ENCODE measurements at places on chromosomes 3 and 15.

GRCh38 chr3:28243424-28244106, 2.1 kb downstream of the CMC1 start:
- DNase-seq: no peak

- DNase-seq: no peak
Observed at GRCh38 chr3:50299929-50300680, 900 bp upstream of the HYAL3 start.

GRCh38 chr3:101979033-101979432, 129.7 kb downstream of the NFKBIZ start:
- DNase-seq: no peak

DNA sequence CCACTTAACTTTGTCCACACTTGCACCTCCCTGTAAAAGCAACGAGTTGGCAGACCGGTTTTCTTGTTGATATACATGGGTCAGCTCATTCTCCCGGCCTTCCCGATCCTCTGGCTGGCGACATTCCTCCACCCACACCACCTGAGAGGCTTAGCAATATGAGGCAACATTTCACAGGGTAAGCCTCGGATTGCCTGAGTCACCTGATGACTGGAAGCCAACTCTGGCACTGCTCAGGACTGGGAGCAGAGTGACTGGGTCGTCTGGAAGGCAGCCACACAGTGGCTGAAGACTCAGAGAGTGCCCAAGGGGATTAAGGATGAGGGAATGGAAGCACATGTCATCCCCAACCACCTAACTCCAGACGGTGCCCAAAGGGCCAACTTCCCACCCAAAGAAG, 9.8 kb downstream of the HOMER2 start:
- no peak for DNase-seq

DNA sequence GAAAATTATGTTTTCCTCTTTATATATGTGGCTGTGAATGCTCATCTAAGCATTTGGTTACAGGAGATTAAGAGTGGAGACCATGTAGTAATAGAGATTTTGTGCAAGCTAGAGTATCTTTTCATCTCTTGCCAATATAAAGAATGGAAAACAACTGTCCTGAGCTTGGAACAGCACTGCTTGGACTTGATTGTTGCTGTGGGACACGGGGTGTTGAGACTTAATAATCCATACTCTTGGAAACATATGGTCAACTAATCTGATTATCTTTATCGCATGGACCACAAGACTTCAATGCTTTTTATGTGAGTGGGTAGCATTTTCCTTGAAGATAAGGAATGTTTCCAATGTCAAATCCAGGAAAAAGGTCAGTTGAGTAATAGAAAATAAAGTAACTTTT, 806.3 kb downstream of the DIPK2A start:
- DNase-seq: no peak

- DNase-seq: no peak
Observed at GRCh38 chr3:114214542-114215341, 22.6 kb downstream of the ZNF80 start.

- DNase-seq: no peak
Observed at GRCh38 chr3:144187531-144188210, 216.0 kb downstream of the DIPK2A start.

GRCh38 chr15:99097441-99098410, 7.2 kb upstream of the SYNM start:
- DNase-seq: no peak

GRCh38 chr3:178059119-178059518, 477.1 kb upstream of the KCNMB2 start:
- DNase-seq: no peak

DNA sequence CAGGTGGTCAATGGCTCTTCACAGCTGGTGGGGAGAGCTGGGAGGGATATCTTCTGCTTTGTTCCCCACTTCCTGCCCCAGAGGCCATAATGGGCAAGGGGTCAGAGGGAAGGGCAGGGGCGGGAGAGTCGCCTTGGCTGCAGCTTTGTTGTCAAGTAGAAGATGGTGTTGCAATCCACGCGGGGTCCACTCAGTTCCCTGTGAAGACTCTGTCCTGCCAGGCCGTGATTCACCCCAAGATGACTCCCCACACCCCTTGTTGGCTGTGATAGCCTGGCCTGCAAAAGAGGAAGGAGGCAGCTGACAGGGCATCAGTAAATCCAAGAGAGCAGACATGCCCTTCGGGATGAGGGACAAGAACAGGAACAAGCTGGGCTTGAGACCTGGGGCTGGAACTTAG, 6.9 kb downstream of the GALNT15 start:
- no peak for DNase-seq

DNA sequence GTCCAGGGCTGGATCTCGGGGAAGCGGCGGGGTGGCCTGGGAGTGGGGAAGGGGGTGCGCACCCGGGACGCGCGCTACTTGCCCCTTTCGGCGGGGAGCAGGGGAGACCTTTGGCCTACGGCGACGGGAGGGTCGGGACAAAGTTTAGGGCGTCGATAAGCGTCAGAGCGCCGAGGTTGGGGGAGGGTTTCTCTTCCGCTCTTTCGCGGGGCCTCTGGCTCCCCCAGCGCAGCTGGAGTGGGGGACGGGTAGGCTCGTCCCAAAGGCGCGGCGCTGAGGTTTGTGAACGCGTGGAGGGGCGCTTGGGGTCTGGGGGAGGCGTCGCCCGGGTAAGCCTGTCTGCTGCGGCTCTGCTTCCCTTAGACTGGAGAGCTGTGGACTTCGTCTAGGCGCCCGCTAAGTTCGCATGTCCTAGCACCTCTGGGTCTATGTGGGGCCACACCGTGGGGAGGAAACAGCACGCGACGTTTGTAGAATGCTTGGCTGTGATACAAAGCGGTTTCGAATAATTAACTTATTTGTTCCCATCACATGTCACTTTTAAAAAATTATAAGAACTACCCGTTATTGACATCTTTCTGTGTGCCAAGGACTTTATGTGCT, 527 bp downstream of the B2M start:
- DNase-seq: no peak

DNA sequence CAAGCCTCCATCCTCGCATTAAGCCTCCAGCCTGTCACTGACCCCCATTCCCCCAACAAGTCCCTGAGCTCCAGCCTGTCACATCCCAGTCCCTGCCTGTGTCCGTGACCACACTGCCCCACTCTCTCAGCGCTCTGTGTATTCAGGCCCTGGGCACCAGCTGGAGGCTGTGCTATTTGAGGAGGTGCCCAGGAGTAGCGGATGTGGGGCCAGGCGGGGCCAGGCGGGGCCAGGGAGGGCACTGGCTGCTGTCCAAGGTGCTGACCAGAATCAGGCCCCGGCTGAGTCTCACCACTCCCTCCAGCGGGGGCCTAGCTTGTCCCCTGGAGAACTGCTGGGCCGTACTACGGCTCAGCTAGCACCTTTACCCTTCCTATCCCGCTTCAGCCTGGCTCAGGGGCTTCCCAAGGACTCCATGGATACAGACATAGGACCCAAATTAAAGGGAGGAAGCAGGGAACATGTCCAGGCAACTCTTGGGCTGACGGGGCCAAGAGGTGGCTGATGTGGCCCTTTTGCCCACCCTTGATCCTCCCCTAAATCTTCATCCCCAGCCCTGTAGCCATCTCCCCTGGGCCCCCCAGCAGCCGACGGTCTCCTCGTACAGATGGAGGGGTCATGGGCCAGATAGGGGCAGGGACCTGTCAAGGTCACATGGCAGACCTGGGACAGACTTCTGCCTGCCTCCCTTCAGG, 1.1 kb downstream of the HHATL start:
- DNase-seq: no peak

DNA sequence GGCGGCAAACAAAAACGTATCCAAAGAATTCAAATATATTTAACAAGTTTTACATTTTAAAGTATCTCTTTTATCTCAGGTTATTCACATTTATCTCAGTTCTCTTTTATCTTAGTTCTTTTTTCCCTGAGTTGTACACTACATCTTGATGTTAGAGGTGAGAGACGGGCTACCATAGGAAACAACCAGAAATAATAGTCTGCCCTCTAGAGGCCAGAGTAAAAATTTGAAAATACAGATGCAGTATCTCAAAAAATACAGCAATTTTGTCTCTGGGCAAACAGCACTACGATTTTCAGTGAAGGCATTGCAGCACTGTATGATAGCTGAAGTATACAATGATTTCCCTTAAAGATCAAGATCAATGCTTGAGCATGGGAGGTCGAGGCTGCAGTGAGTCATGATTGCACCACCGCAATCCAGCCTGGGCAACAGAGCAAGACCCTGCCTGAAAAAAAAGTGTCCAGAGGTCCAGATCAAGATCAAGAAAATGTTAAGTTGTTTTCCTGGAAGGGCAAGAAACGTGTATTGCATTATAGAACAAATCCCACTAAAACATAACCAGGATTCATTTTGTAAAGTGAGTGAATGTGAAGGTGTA, 82.6 kb upstream of the ATP11B start:
- DNase-seq: no peak

- no peak for DNase-seq
Observed at GRCh38 chr3:193620057-193620456, 27.0 kb downstream of the OPA1 start.

- DNase-seq: no peak
Observed at GRCh38 chr3:141659821-141660613, 78.1 kb upstream of the RNF7 start.

- no peak for DNase-seq
Observed at GRCh38 chr15:62997441-62997840, 45.1 kb upstream of the TPM1 start.

DNA sequence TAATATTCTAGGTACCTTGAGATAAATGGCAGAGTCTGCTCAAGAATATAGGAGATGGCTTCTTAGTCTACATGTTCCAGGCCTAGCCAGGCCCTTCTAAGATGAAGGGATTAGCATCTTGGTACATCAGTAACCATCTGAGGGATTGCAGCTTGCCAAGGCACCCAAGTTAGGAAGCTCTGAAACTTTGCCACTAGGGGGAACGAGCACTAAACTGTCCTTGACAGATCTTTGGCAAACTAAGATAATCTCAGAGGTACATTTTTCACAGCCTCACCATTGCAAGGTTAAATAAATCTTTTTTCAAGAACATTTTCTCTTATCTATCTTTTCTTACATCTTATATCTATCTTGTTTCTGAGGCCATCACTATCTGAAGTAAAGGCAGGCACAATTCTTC, 351.2 kb downstream of the RAP2B start:
- no peak for DNase-seq

DNA sequence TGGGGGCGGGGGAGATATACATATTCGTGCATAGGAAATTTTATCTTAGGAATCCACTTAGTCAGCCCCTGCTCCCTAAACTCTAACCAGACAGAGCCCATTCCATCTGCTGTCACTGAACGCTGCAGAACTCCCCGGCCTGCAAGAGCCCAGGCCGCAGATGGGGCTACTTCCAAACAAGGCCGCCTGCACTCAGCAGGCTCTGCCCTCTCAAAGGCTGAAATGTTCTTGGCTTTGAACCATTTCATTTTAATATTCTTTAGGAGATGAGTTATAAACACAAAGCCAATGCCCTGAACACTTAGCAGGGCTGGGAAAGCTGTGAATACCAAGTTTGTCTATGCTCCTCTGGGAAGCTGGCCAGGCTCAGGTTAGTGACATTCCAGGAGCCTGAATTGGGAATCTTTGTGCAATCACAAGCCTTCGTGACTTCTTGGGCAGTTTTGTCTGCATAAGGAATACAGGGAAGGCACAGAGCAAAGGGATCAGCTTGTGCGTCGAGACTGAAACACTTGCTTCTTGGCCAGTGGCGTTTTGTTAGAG, 65.0 kb downstream of the SYNM start:
- no peak for DNase-seq

DNA sequence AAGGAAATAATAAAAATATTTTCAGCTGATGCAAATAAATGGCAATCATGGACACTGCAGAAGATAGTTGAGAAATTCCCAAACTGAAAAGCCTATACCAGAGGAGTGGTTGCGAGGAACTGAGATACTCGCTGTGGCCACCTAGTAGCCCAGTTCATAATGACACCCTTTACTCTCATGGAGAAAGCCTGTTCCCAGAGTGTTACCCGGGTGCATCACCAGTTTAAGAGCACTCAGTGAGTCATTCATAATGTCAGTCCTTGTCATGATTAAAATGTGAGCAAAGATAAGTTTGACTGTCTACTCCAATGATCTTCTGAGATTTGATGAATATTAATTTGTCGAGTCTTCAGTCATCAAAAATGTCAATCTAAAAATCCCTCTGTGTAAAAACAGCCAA, 138.4 kb upstream of the LRRC3B start:
- DNase-seq: no peak

GRCh38 chr15:40080104-40080503, 28.6 kb downstream of the BMF start:
- DNase-seq: no peak

DNA sequence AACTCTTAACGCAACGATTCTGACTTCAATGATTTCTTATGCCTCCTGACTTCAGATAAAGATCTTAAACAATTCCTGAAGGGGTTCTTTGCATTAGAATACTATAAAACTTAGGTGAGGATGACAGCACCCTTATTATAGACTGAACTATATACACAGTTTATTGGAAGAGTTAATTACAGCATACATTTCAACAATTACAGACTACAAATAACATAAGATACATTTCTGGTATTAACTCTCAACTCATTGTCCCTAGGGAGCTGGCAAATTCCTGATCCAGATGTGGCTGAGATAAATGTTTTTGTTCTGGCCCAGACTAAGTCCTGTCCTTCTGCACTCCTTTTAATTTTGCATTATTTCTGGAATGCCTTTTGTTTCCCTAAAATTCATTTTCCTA, 155.5 kb upstream of the TMC3 start:
- DNase-seq: no peak

DNA sequence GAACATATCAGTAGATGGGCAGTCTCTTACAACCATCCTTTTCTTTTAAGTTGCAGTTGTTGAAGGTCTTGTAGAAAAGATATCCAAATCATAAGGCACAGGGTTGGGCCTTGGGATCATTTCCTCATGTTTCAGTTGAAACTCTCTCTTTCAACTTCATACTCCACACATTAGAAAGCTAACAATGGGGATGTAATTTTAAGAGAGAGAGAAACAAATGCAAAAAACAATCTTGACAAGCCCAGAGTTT, 747.9 kb downstream of the ROBO1 start:
- no peak for DNase-seq

GRCh38 chr15:58284293-58284692, 146.1 kb downstream of the AQP9 start:
- DNase-seq: no peak

DNA sequence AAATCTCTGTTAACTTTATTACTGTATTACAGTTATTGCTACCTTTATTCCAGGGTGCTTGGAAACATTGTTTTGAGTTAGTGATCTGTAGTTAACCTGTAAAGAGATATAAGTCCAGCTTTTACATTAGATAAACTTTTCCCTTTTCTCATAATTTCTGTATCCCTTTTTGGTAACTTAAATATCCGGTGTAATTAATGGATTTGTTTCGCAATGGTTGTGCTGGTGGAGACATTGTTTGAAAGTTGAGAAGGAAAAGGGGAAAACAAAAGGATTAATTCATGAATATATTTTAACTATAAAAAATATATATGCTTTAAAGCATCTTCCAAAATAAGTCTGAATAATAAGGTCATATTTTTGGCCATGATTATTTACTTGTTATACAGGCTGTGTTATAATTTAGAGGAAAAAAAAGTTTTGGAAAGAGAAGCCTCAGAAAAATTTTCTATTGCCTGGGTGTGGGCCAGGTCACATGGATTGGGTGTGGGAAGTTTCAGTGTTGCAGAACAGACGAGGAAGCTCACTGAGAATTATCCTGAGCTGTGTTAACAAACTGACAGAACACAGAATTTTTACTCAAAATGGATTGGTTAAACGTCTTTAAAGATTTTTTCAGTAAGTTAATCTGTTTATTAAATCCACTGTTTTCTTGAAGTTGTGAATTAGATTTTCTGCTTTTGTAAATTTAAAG, 27.7 kb upstream of the IL20RB start:
- DNase-seq: no peak
